ENCODE measurements at places on chromosomes 2 and 18.

- peaks cover 3% of the 10 kb centered on the region for H3K27me3 ChIP-seq
- no peaks in the 10 kb centered on the region for H3K36me3 ChIP-seq
- DNase-seq, result no peak
- H3K4me1 ChIP-seq, result no peaks in the 10 kb centered on the region
- no peak overlapping the region for H3K4me3 ChIP-seq
Observed at GRCh38 chr2:3076848-3077642, 300.6 kb downstream of the EIPR1 start.

- no peak for DNase-seq
- H3K4me3 ChIP-seq, result no peak overlapping the region
- no peaks in the 10 kb centered on the region for H3K36me3 ChIP-seq
- H3K27me3 ChIP-seq, result no peaks in the 10 kb centered on the region
- peaks cover 18% of the 10 kb centered on the region for H3K4me1 ChIP-seq
Observed at GRCh38 chr2:227886149-227886548, 14.7 kb downstream of the DAW1 start.

DNA sequence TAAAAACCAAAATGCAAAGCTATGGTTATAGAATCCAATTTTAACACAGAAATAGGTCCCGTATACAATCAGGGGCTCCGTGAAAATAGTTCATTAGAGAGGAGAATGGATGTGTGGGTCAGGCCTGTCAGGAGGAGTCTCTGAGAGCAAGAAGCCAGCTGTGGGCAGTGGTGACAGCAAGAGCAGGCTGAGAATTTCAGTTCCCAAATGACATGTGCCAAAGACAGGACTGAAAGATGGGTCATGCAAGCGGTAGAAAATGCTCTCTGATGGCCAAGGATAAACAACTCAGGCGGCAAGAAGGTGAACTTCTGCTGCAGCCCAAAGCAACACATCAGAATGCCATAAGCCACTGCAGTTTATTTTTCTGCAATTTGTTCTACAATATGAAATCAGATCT, 100.4 kb downstream of the CCDC141 start:
- H3K27me3 ChIP-seq, result no peaks in the 10 kb centered on the region
- no peaks in the 10 kb centered on the region for H3K36me3 ChIP-seq
- H3K4me3 ChIP-seq, result no peak overlapping the region
- H3K27ac ChIP-seq, result no peak overlapping the region
- DNase-seq, result no peak
- H3K4me1 ChIP-seq, result no peaks in the 10 kb centered on the region

DNA sequence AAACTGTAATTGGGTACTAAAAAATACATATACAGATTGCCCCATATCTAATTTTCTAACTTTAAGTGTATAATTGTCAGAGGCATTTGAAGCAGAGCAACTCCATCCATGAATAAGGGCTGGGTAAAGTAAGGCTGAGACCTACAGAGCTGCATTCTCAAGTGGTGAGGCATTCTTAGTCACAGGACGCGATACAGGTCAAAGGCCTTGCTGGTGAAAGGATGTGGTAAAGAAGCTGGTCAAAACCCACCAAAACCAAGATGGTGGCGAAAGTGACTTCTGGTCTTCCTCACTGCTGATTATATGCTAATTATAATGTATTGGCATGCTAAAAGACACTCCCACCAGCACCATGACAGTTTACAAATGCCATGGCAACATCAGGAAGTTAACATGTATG, 50.0 kb downstream of the SLC8A1 start:
- peak overlapping the region; percentile 96 for H3K27ac ChIP-seq
- H3K4me1 ChIP-seq, result peaks cover 46% of the 10 kb centered on the region
- H3K4me3 ChIP-seq, result no peak overlapping the region
- H3K36me3 ChIP-seq, result no peaks in the 10 kb centered on the region
- DNase-seq, result peak; percentile 71

DNA sequence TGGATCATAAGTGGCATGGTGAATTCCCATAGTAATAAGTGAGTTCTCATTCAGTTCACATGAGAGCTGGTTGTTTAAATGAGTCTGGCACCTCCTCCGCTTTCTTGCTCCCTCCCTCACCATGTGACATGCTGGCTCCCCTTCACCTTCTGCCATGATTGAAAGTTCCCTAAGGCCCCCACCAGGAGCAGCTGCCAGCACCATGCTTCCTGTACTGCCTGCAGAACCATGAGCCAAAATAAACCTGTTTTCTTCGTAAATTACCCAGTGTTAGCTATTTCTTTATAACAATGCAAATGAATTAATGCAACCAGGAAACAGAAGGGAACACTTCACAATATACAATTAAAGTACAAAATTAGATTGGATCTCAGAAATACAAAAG, 257.0 kb downstream of the MREG start:
- no peaks in the 10 kb centered on the region for H3K36me3 ChIP-seq
- H3K4me3 ChIP-seq, result no peak overlapping the region
- peaks cover 3% of the 10 kb centered on the region for H3K4me1 ChIP-seq
- no peak for DNase-seq
- no peak overlapping the region for H3K27ac ChIP-seq

- DNase-seq, result no peak
- H3K4me1 ChIP-seq, result no peaks in the 10 kb centered on the region
- H3K27me3 ChIP-seq, result no peaks in the 10 kb centered on the region
- no peak overlapping the region for H3K4me3 ChIP-seq
- no peak overlapping the region for H3K27ac ChIP-seq
Observed at GRCh38 chr2:11616097-11616687, 53.8 kb downstream of the NTSR2 start.

GRCh38 chr18:47184419-47185050, 8.4 kb upstream of the IER3IP1 start:
- no peak overlapping the region for H3K4me3 ChIP-seq
- peaks cover 6% of the 10 kb centered on the region for H3K27me3 ChIP-seq
- DNase-seq, result no peak
- H3K4me1 ChIP-seq, result no peaks in the 10 kb centered on the region
- H3K27ac ChIP-seq, result no peak overlapping the region
- no peaks in the 10 kb centered on the region for H3K36me3 ChIP-seq

DNA sequence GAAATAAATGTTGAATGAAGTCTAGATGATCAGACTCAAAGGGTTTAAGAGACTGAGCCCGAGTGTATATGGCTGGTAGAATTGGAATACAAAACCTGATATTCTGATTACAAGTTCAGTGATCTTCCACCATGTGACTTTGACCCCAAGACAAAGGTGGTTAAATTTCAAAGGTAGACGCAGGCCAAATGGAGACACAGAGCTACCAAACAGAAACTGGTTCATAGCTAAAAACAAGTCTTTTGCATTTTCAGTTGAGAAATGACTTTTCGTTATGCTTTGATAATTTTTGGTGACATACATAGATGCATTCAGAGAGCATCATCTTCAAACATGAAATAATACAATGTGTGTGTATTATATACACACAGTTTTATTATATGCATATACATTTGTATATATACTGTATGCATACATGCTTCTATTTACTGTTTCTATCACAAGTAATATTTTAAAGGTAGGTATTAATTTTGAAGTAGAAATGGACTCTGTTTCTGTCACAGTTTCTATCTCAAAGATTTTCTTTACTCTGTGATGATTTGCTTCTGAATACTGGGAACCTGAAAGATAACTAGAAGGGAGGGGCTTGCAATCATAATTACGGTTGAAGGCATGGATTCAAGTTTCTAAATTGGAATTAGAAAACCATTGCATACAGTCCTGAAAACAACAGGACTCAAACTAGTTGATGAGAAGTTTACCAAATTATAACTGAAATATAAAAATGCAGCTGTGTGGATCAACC, 142.3 kb downstream of the ABCA12 start:
- H3K36me3 ChIP-seq, result no peaks in the 10 kb centered on the region
- no peak overlapping the region for H3K4me3 ChIP-seq

GRCh38 chr18:1092228-1092627, 187.6 kb downstream of the ADCYAP1 start:
- H3K36me3 ChIP-seq, result no peaks in the 10 kb centered on the region
- H3K4me3 ChIP-seq, result no peak overlapping the region
- H3K27ac ChIP-seq, result no peak overlapping the region
- DNase-seq, result no peak
- H3K27me3 ChIP-seq, result no peaks in the 10 kb centered on the region

- peaks cover 17% of the 10 kb centered on the region for H3K36me3 ChIP-seq
- H3K4me3 ChIP-seq, result peak overlapping the region; percentile 95
- no peak for DNase-seq
- H3K27ac ChIP-seq, result peak overlapping the region; percentile 81
Observed at GRCh38 chr18:76821356-76821874, 942 bp upstream of the ZNF236 start.

DNA sequence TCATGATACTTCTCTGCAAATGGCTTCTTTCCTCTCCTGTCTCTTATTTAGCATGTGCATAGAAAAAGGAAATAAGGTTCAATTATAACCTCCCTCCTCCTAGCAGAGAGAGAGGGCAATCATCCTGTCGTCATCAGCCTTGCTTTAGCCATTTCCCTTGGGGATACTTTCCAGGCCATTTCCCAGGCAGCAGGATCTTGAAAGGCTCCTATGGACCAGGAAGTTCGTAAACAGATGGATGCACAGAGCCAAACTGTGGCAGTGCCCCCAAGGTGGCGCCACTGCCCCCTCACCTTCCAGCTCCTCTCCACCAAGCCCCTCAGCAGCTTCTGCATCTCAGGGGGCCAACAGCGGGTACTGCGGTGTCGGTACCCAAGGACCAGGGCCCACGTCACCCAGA, 157.4 kb downstream of the DTNA start:
- no peak overlapping the region for H3K4me3 ChIP-seq
- H3K27me3 ChIP-seq, result no peaks in the 10 kb centered on the region
- no peak for DNase-seq
- H3K36me3 ChIP-seq, result no peaks in the 10 kb centered on the region
- H3K27ac ChIP-seq, result no peak overlapping the region

DNA sequence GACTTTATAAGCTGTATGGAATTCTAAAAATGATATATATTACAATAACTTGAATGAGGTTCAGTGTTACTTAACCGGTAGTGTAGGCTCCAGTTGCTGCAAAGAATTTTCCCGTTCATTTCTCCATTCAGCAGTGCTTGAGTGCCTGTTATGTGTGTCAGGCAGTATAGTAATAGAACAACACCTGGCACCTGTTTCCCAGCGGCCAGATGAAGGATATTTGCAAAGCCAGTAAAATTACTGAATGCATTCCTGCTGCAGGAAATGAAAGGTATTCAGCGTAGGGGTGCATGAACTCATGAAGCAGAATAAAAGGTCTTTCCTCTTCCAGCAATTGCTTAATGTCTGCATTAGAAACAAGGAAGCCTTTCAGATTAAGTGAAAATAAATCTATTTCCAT, 18.8 kb downstream of the YPEL5 start:
- no peak overlapping the region for H3K27ac ChIP-seq
- no peaks in the 10 kb centered on the region for H3K36me3 ChIP-seq
- H3K4me1 ChIP-seq, result no peaks in the 10 kb centered on the region
- H3K4me3 ChIP-seq, result no peak overlapping the region
- no peak for DNase-seq
- no peaks in the 10 kb centered on the region for H3K27me3 ChIP-seq

DNA sequence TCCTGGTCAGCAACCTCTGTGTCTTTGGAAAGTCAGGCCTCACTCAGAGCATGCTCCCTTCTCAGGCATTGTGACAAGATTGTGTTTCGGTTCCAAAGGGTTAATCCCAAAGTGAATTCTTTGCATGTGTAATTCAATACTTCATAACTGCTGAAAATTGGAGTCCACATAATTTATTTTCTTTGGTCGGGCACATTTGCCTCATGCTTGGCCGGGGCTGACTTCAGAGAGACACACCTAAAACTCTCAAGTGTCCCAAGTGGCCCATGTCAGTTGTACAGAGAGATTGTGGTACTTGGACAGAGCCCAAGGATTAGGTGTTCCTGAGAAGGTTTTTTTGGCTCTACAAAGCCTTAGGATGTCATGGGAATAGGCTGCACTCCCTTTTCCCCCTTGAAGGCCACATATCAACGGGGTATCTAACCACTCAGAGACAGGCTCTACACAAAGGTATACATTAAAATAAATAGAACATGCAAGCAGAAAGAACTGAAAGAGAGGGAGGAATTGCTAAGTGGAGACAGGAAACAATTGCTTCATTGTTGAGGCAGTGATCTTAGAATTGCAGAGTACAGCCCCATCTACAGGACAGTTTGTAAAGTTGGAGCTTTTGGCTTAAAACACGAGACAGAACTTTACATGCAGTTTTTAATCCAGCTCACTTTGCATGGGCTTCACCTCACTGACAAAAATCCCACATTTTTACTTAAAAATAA, 1232.3 kb upstream of the ZEB2 start:
- peak overlapping the region; percentile 15 for H3K27ac ChIP-seq
- H3K36me3 ChIP-seq, result no peaks in the 10 kb centered on the region
- DNase-seq, result no peak
- H3K4me1 ChIP-seq, result peaks cover 13% of the 10 kb centered on the region

DNA sequence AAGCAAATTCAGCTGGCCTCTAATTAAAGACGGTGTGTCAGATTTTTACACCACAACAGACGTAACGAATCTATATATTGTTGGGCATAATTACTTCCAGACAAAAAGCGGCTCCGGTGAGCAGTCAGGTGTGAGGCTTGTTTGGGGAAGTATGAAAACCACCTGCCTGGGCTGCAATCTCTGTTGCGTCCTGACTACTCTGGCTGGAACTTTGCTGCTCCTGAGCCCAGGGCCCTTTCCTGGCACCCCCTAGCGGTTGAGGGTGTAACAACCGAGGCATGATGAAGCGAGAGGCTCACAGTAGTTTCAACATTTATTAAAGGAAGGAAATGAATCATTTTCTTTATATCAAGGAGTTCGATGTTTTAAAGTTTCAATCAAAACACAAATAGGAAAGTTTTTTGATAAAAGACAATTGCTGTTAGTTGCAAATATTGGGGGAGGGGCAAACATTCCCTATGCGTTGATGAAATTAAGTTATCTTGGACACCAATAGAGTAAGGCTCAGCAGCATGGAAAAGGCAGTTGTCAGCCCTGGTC, 10.6 kb upstream of the ITGB6 start:
- peak overlapping the region; percentile 98 for H3K27ac ChIP-seq
- no peak overlapping the region for H3K4me3 ChIP-seq
- no peaks in the 10 kb centered on the region for H3K27me3 ChIP-seq
- H3K36me3 ChIP-seq, result no peaks in the 10 kb centered on the region

DNA sequence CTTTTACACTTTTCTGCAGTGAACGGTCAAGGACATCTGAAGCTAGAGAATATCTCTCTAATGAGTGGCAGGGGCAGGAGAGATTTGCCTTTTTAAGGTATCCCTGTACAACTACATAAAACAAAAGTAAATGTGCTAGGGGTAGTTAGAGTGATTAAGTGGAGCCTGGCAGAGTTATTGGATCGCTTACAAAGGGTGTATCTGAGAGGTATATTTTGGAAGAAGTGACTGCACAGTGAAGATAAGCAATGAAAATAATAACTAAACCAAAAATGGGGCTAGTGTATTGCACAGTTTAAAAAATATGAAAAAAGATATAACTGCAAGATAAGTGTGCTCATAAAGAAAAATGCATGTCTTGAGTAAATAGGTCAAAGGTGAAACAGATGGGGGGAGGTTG, 193.5 kb upstream of the EPC2 start:
- no peaks in the 10 kb centered on the region for H3K4me1 ChIP-seq
- no peak for DNase-seq
- H3K27ac ChIP-seq, result no peak overlapping the region
- H3K4me3 ChIP-seq, result no peak overlapping the region
- no peaks in the 10 kb centered on the region for H3K36me3 ChIP-seq
- H3K27me3 ChIP-seq, result no peaks in the 10 kb centered on the region
